ENCODE measurements at places on chromosomes 1 and 21. TPM values are rescaled to one million over a fixed set of nuclear protein-coding genes. Genes with fewer than 3 reads are reported as not detected.

Gene CIART
- total RNA-seq, result 8.5 TPM

Gene SPRR2A
- not detected for total RNA-seq

Gene SPRR1A
- total RNA-seq, result not detected

Gene HMGCS2
- not detected for total RNA-seq

Gene CFHR4
- not detected for total RNA-seq

Gene PROX1
- 1.00 TPM for total RNA-seq

Gene ZFYVE9
- 15.4 TPM for total RNA-seq

Gene ESRRG
- not detected for total RNA-seq

Gene KMO
- not detected for total RNA-seq

Gene OXCT2
- total RNA-seq, result 0.49 TPM

Gene CLCA4
- not detected for total RNA-seq

Gene OR6N1
- total RNA-seq, result not detected

Gene MMP23B
- 15.7 TPM for total RNA-seq

Gene OR2L5
- total RNA-seq, result not detected

Gene SV2A
- total RNA-seq, result 0.87 TPM

Gene STIL
- total RNA-seq, result 2.0 TPM

Gene RHEX
- total RNA-seq, result not detected

Gene RNPC3
- 6.3 TPM for total RNA-seq

Gene CATSPER4
- not detected for total RNA-seq

Gene PADI2
- not detected for total RNA-seq

Gene CFAP298
- 20.2 TPM for total RNA-seq

Gene CXADR
- 4.4 TPM for total RNA-seq

Gene GOLT1A
- total RNA-seq, result not detected

Gene CFAP107
- not detected for total RNA-seq

Gene LCE2B
- not detected for total RNA-seq

Gene KIF26B
- 5.9 TPM for total RNA-seq

Gene SLC5A9
- total RNA-seq, result not detected

Gene AMY1C
- not detected for total RNA-seq

Gene CNR2
- not detected for total RNA-seq

Gene ECM1
- 38.7 TPM for total RNA-seq

Gene CHIA
- total RNA-seq, result not detected

Gene POLR3GL
- total RNA-seq, result 13.9 TPM
